Hematopoietic multipotent progenitor cell treated with erythropoietin and hydrocortisone succinate and interleukin-3 and kit ligand, for 17 days (in vitro differentiated cells): ENCODE measurements at places on chromosomes 6 and 20.

DNA sequence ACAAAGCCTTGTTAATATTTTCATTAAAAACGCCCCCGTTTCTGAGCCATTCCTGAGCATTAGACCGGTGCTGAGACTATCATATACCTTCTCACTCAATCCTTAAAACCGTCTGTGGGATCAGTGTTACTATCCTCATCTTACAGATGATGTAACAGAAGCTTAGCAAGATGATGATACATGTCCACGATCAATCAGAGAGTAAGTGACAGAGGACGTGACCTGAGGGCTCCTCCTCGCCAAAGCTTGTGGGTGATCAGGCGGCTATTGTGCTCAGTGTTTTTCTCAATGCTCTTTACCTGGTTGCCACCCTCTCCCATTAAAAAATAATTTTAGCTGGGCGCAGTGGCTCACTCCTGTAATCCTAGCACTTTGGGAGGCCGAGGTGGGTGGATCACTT lies 113.1 kb downstream of the MTHFD1L start:
- no peak for DNase-seq

DNA sequence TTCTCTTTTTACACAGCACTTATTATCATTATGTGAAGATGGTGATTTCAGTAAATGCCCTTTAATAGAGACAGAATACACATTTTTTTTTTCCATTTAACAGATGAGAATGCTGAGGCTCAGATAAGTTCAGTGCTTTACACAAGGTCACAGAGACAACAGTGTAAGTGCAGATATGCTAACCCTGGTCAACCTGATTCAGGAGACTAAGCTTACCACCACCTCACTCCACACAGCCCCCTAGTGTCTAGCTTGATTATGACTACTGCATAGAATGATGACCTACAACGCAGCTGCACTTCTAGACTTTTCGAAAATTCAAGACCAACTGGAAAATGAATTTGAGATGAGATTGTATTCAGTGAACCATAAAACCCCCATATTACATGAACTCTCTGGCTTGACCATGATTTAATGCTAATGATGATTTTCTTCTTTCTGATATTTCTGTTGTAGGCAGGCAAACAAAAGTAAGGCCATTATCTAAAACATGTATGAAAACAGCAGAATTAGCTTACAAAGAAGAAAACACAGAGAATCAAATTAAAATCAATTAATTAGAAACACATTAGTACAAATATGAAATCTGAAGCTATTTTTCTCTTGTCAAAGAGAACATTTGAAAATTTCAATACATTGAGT lies 212.1 kb upstream of the PHACTR1 start:
- no peak for DNase-seq

DNA sequence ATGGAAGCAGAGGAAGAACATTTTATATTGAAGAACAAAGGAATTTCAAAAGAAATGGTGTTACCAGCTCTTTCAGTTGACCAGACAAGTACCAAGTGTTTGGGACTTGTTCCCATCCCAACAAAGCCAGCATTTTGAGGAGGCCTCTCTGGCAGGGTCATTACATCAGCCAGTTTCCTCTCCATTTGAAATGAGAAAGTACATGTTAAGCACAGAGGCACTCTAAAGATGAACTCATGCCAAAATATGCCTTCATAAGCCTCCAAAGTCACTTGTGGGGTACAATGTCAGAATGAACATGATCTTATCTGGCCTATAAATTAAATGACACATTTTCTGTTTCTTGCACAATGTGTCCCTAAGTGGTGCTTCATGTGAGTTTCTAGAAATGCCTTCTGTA lies 223.9 kb downstream of the PRL start:
- DNase-seq = no peak

GRCh38 chr6:5335020-5335419 lies 73.7 kb downstream of the FARS2 start:
- no peak for DNase-seq

- no peak for DNase-seq
Observed at GRCh38 chr6:130409418-130410100, 43.7 kb downstream of the TMEM200A start.

- DNase-seq = no peak
Observed at GRCh38 chr20:48782901-48783308, 44.9 kb downstream of the PREX1 start.

DNA sequence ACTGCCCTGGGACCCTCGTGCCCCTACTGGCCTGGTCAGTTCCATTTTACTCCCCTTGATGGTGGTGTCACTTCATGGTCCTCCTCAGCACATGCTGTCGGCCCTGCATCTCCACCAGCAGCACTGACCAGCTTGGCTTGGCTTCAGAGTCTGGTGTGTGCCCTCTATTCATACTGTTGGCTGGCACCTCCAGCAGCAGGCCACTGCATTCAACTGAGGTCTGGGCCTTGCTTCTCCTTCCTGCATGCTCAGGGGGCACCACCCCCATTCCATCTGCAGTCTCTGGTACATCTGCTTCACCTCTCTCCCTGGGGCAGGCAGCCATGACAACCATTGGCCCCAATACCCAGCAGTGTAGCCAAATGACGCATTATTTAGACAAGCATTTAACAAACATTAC lies 155.9 kb downstream of the SLC24A3 start:
- DNase-seq = no peak

DNA sequence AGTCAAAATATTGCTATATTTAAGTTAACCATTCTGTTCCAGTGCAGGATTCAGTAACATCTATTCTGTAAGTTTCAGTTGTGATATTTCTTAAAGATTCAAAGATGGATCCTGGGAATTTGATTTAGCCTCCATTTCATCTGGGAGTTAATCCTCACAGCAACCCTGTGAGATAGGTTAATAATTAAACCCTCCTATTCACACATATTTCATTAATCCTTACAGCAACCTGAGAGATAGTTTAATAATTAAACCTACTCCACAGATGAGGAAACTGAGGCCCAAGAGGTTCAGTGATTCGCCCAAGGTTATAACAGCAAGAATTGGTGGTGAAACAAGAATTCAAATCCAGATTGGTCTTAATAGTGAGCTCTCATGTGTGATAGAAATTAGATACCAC lies 10.9 kb upstream of the ZBTB2 start:
- no peak for DNase-seq

DNA sequence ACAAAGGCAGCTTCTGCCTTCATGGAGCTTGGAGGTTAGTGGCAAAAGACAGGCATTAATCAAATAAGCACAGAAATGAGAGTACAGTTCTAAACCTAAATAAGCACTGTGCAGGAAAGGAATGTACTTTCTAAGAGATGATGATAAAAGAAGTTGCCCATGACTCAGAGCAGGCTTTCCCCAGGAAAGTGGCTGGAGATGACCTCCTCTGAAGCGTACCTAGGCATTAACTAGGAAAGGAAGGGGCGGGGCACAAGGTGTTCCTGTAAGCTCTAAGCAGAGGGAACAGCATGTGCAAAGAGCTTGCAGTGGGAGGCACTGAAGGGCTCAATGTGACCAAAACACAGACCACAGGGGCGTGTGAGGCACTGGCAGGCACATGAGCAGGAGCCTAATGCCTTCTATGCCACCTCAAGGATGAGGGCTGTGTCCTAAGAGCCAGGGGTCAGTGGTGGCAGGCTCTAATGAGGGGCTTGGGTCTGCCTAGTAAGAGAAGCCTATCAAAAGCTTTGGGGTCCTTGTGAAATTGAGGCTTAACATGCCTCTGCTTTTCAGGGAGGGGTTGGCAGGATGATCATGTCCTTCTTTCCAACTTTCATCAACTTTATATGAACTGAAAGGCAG lies 4.9 kb downstream of the SSTR4 start:
- no peak for DNase-seq

GRCh38 chr6:374956-375355 lies 16.6 kb upstream of the IRF4 start:
- no peak for DNase-seq

- DNase-seq = no peak
Observed at GRCh38 chr6:120005292-120005976, 655.9 kb upstream of the MAN1A1 start.

- no peak for DNase-seq
Observed at GRCh38 chr6:42276034-42276890, 58.6 kb upstream of the MRPS10 start.

DNA sequence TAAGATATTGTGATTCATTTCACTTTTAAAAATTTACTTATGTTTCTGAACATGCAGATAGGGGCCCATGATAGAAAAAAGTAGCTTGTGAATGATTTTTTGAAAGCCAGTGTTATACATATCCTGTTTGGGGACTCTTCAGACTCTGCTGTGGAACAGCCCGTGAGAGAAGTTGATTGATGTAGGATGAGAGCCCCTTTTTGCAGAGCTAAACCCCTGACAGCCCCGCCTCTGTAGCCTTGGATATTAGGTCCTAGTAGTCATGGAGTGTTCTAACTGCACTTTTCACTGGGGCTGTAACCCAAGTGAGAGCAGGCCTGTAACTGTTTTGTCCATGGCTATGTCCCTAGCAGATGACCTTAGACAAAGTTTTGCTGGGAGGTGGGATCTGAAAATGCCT lies 8.2 kb downstream of the TMEM200A start:
- no peak for DNase-seq

DNA sequence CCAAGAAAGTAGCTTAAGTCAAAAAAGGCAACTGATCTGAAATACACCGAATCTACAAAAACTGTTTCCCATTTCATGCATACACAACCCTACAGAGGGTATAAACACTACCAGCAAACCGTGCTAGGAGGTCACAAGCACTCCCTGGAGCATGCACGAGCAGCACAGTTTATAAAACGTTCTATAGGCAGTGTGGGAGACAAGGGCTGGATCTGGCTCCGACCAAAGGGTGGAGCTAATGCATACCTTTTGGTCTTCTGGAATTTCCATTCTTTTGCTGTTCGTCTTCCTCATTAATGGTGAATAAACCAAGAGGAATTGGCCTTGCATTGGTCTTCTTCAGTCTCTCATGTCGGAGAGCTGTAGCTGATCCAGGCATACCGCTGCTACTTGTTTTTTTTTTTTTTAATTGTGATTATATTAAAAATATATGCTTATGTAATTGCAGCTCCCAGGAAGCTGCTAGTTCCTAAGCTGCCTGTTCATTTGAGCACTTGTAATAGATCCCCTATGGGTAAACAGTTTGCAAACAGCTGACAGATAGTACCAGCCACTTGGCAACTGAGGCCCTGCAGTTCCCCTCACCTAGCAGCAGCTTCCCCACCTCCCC lies 24.5 kb downstream of the MAP7 start:
- DNase-seq = no peak

DNA sequence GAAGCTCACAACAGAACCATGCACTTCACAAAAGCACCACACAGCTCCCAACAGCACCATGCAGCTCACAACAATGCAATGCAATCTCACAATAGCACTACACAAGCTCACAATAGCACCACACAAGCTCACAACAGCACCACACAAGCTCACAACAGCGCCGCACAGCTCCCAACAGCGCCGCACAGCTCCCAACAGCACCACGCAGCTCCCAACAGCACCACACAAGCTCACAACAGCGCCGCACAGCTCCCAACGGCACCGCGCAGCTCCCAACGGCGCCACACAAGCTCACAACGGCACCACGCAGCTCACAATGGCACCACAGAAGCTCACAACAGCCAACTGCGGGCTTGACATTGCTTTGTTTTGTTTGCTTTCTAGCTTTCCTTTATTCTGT lies 198.1 kb downstream of the DLL1 start:
- no peak for DNase-seq

DNA sequence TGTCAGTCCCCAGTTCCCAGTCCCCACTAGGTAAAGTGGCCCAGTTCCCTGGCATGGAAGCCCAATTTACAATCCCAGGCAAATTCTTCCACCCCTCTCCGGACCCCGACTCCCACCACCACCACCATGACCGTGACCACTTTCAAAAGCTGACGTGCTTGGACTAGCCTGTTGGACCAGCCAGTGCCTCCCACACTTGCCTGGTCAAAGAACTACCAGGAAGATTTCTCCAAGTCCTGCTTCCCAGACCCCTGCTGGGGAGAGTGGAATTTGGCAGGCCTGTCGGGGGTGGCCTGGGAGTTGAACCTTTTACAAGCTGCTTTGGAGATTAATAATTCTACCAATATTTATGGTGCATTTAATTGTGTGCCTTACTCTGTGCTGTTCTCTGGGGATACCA lies 1.4 kb upstream of the PTPRT start:
- DNase-seq = no peak

GRCh38 chr6:127190552-127190951 lies 72.1 kb downstream of the RSPO3 start:
- DNase-seq = no peak

GRCh38 chr20:24785141-24786110 lies 163.6 kb upstream of the CST7 start:
- DNase-seq = no peak

DNA sequence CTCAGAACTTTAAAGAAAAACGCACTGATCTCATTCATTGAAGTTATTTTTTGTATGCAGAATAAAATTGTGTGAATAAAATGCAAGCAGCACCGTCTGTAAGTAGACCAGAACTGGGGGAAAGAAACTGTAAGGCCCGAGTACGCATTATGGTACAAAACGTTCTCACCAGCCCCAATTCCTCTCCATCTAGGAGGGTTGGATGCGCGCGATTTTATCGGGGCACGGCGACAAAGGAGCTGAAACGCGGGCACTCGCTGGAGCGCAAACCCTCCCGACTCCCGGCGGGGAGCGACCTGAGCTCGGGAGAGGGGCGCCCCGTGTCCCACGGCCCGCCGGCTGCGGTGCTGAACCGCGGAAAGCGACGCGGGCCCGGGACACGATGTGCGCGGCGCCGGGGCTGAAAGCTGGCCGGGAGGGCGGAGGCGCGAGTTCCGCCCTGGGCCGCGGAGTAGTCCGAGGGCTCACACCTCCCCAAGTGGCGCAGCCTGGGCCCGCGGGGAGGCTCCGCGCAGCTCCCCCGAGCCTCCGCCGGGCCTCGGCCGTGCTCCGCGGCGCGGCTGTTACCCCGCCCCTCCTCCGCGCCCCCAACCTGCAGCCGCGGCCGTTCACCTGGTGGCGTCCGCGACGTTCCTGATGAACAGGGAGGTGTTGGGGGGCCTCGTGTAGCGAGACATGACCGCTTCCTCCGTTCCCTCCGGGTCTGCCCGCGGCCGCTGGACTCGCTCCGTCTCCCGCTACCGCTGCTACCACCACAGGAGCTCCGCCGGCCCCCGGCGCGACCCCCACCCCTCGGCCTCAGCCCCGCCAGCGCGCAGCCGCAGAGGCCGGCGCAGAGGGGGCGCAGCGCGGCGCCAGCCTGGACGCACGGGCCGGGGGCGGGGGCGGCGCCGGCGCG lies at the start of gene SRSF12:
TSS of gene SRSF12 (minus strand) at position 861 of the 898 bp plus-strand sequence. CDS start at position 677, 184 bp downstream.
- DNase-seq = no peak

DNA sequence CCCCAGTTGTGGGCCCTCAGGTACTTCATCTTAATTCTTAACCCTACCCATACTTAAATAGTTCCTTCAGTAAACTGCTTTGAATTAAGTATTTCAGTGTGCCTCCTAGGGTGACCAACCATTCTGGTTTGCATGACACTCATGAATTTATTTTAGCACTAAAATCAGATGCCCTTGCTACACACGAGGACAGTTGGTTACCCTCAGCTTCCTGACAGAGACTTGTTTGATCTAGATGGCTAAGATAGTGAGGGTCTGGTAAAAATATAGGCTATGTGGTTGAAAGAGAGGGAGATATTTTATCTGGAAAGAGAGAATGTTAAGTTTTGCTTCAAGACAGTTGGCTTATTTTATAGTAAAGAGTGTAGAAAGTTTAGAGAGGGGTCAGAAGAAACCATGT lies 10.6 kb downstream of the PGK2 start:
- no peak for DNase-seq
